Activated T-helper 1 cell treated with anti-CD3 and anti-CD28 coated beads, Interleukin-2, amount 50 U/mL, for 16 hours (primary cell): ENCODE measurements at places on chromosomes 3 and 15.

- DNase-seq, result no peak
These were observed at the start of gene MORC1 for GRCh38 chr3:109117939-109118338. Gene MORC1 (minus strand): TSS chr3:109118134. CDS start chr3:109118059, 75 bp downstream.

- no peak for DNase-seq
These were observed 168.3 kb downstream of the NEK10 start for GRCh38 chr3:27200721-27201489.

DNA sequence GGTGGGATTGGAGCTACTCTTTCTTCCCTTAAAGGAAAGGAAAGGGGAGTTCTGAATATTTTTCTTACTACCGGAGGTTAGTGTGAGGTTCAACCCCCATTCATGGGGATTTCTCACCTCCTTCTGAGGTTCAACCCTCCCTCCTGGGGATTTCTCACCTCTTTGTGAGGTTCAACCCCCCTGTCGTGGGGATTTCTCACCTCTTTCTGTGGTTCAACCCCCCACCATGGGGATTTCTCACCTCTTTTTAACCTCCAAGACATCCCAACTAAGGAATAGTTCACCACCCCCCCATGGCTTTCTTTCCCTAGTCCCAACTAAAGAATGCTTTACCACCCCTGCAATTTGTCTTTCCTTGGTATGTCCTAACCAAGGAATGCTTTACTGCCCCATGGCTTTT lies 520.3 kb downstream of the EDEM1 start:
- DNase-seq, result no peak

DNA sequence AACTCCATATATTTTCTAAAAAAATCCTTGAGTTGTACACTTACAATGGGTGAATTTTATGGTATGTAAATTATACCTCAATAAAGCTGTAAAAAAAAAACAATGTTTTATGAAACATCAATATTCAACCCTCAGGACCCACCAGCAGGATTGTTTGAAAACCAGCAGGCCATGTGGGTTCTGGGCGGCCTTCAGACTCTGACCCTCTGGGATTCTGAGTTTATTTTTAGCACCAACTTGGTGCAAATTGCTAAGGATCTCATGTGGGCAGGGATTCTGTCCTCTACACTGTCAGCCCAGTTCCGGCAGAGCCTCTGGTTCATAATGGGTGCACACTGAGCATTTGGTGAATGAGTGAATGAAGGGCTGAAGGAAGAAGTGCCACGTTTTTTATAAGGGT lies 24.2 kb upstream of the TSEN2 start:
- DNase-seq, result no peak

DNA sequence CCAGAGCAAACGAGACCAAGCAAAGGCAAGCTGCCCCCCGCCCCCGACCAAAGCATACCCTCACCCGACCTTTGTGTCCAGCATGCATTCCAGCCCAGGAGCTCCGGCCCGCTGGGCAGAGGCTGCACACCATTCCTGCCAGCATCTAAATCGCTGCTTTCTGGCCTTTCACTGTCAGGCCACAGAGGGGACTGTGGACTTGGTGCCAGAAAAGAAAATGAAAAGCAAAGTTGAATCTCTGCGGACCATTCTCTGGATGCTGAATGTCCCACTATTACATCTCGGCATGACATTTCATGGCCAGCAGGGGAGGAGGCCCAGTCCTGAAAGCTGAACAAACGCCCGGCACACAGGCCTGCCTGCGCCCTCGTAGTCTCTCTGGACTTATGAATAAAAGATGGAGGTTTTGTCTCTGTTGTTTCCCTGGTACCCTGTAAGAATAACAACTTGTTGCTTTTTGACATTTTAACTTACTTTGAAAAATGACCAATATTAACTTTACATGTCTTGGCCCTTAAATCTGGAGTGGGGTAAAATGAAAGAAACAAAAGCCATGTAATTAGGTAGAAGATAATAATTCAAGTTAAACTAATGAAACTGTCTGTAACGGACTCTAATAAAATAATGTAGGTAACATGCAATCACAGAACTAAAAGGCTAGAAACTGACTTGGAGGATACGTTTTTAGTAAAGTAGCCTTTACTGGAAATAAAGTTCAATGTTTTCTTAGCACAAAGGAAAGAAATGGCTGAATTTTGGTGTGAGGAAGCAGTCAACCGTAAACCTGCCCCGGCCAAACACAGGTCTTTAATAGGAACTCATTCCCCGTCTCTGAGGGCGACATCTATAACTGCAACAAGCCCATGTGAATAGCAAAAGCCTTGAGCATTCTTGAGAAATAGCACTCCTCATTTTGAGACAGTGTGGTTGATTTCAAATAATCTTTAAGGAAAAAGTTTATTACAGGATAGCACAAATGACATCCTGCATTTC lies 12.7 kb downstream of the IL17RD start:
- DNase-seq, result no peak

DNA sequence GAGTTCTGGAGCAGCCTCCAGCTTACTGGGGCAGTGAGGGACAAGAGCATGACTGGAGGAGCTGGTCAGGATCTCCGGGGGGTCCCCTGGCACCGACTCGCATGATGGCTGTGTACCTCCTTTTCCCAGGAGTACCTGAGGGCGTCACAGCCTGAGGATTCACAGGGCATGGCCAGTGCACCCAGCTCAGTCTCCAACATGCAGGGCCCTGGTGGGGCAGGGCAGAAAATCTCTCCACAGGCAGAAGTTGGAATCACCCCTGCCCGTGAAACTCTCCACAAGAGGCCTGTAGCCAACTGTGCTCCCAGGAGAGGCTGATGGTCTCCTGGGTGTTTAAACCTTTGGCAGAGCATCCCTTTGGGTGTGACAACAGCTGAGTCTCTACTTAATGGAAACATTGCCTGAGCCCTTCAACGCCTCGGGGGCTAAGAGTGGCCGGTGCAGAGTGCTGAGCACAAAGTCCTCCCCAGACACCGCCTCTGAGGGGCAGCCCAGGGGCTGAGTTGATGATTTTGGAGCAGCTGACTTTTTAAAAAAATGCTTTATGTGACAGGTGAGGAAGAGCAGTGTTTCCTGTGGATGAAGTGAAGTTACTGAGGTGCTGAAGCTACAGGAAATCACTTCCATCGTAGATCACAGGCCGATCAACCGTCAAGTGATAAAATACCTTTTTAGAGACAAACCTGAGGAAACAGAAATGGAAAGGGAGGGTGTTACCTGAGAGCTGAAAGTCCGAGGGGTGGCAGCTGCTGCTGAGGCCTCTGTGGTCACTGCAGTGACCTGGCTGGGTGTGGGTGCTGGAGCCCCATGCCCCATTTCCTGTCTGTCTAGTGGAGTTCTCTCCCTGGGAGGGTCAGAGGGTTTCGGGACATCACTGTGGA lies 21.9 kb upstream of the CXCR6 start:
- DNase-seq, result no peak

DNA sequence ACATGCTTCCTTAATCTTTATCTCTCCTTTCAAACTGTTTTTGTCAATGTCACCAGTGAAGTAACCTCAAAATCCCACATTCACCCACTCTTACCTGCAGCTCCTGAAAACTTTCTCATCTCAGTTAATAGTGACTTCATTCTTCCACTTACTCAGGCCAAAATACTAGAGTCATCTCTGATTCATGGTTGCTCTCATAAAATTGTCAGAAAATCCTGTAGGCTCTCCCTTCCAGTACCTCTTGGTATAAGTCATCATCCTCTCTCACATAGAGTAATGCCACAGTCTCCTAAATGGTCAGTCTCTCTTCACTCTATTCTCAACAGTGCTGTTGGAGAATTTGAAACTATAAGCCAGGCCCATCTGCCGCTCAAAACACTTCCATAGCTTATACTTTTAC lies 34.9 kb upstream of the POU1F1 start:
- DNase-seq, result no peak

GRCh38 chr3:99418209-99418635 lies 220.2 kb upstream of the COL8A1 start:
- DNase-seq, result no peak

GRCh38 chr3:17384567-17385296 lies 357.7 kb downstream of the TBC1D5 start:
- DNase-seq, result no peak

- DNase-seq, result no peak
These were observed 12.2 kb downstream of the SELENOS start for GRCh38 chr15:101264911-101265641.

DNA sequence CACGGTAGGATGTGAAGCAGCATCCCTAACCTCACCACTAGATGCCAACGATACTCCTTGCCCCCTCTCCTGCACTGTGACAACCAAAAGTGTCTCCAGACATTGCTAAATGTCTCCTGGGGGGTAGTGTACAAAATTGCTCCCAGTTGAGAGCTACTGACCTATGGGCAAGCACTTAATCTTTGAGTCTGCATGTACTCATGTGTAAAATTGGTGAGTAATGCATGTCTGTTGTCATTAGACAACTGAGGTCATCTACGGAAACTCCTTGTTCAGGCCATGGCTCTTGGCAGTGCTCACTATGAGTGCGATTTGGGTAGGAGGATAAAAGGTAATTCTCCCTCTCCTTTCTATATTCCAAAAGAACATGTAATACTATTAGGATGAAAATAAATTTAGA lies 29.2 kb downstream of the PDHB start:
- no peak for DNase-seq

DNA sequence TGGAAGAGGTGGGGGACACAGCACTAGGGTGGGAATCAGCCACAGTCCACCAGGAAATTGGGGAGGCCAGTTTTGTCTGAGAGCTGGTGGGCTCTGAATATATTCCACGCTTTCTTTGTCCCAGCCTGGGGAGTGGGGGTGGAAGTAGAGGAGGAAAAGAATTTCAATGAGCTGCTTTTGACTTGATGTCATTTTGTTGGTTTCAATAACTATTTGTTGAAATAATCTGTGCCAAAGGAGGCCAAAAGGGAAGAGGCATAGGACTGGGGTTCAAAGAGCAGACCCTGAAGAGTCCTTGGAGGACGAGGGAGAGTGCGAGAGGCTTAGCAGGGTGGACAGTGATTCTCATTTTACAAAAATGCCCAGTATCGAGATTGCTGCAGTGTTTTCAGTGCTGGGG lies 262.3 kb downstream of the SHQ1 start:
- no peak for DNase-seq

DNA sequence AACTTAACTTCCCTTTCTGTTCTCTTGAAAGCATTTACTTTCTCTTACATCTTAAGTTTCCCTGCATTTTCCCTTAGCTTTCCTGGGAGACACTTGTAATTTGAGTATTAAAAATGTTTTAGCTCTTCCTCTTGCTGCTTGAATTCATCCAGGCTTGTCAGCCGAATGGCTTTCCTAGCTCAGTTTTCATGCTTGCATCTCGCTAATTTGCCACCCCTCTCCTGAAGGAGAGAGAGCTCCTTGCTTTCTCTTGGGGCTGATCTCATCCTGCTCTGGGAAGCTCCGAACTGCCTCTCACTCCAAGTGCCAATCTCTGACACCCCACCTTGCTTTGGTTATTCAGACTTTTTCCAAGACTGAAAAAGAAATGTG lies 374.6 kb upstream of the TBL1XR1 start:
- DNase-seq, result no peak

DNA sequence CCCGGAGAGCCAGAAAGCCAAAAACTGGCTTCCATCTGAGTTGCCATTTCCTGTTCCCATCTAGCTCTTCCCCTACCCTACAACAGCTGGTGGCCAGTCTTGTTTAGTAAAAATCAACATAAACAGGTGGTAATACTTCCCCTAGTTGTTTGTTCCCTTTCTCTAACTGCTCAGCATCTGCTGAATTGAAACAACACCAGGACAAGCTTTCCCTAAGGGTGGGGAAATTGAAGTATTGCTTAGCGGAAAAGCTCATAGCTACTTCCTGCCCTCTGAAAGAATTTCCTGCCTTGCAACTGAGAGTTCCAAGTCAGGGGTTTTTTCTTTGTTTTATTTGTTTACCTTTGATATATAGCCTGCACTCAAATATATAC lies 66.8 kb downstream of the HMG20A start:
- DNase-seq, result no peak

- no peak for DNase-seq
These were observed 29.6 kb upstream of the BBX start for GRCh38 chr3:107493134-107493533.

DNA sequence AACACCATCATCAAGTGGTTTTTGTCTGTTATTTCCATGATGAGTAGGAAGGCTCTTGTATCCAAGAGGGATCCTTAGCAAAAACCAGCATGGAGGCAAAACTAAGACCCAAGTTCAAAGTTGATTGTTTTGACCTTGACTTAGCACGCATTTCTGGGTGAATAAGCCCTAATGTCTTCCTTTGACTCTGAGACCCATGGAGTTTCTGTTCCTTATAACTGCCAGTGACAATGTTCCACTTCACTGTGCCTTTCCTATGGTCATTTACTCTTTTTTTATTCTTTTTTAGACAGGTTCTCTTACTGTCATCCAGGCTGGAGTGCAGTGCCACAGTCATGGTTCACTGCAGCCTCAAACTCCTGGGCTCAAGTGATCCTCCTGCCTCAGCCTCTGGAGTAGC lies 118.2 kb upstream of the MRPL3 start:
- no peak for DNase-seq

GRCh38 chr3:158711886-158712285 lies 20.4 kb downstream of the RARRES1 start:
- DNase-seq, result no peak

- no peak for DNase-seq
These were observed 1.1 kb downstream of the FBN1 start for GRCh38 chr15:48644467-48644826.

GRCh38 chr3:49675912-49676311 lies 1.8 kb downstream of the APEH start:
- DNase-seq, result no peak

- DNase-seq, result no peak
These were observed 22.7 kb downstream of the LARS2 start for GRCh38 chr3:45411081-45411480.

DNA sequence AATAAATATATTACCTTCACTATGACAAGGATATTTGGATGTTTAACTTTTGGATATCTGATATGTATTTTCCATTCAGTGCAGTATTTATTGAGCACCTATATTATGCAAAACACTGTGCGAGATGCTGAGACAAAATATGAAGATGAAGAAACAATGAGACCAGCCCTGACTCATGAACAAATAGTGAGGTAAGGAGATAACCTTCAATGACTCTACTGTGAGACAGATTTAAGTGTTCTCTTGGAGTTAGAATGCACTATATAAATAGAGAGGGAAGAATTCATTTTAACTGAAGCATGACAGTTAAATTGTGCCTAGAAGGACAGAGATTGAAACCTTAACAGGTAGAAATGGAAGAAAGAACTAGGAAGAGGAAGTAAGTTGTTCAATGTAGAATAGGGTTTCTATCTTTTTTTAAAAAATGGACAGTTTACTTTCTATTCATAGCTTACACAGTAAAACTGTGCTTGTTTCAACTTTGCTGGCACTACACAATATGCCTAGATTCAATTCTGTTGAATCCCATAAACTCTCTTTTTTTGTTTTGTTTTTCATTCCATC lies 124.2 kb downstream of the ZBTB20 start:
- no peak for DNase-seq

- DNase-seq, result no peak
These were observed 9.4 kb upstream of the CCR2 start for GRCh38 chr3:46344476-46344875.

DNA sequence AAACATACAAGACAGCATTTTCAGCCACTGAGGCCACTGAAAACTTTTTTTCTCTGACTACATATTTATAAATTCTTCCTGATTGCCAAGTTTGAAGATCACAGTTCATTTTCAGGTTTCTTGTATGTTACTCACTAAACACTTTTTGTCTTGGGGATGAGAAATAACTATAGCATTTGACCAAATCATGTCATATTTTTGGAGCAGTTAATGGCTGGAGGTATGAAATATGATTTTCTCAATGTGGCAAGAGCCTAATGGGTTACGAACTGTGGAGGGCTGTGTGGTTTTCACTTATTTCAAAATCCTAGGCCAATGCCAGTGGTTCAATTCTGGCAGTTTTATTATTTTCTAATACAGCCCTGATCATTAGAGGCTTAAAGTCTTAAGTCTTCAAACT lies 64.4 kb downstream of the USP13 start:
- no peak for DNase-seq
